ENCODE measurements at places on chromosomes 5 and 9. TPM values are rescaled to one million over a fixed set of nuclear protein-coding genes. Genes with fewer than 3 reads are reported as not detected.

Gene PTGDS
- total RNA-seq: 45.4 TPM

Gene DAPK1
- total RNA-seq: 0.86 TPM

Gene HRCT1
- total RNA-seq: not detected

Gene GCNT4
- 1.6 TPM for total RNA-seq

Gene SLC6A3
- total RNA-seq: not detected

Gene ZDHHC11
- 5.8 TPM for total RNA-seq

Gene ZNF354B
- 10.6 TPM for total RNA-seq

Gene PLPP1
- total RNA-seq: 9.0 TPM

Gene RNF224
- total RNA-seq: not detected

DNA sequence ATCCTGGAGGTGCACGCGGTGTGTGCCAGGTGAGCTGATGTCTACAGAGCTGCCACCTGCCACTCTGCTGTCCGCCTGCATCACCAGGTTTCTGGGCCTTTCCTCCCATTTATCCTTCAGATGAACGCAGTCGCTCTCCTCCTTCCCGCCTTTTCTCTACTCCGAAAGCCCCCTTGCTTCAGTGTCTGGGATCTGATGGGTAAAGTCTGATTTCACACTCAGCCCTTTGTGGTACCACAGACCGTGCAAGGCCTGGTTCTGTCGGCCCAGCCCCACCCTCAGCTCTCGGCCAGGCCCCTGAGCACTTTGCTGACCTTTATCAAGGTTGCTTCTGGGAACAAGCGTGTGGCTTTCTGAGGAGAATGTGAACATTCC is 32.5 kb downstream of the GLT6D1 start:
- no peak for DNase-seq

DNA sequence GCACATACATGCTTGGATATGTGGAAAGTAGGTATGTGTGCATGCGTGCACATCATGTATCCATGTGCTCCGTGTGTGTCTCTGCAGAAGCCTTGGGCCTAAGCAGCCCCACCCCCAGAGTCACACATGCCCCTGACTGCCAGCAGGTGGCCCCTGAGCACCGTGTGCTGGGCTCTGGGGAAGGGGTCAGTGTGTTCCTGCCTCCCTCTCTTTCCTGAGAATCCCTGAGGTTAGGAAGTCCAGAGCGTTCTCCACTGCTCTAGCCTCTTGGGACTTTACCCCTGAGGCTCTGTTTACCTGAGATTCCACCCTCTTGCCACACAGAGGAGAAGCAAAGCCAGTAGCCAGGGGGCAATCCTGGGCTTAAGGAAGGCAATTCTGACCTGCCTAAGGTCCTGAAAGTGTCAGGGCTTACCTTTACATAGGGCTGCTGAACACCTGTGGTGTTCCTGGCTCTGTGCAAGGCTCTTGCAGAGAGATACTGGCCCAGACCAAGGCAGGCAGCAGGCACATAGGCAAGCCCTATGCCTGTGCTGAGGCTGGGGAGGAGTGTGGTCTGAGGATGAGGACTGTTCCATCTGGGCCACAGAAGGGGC is 207.3 kb downstream of the TMEM38B start:
- DNase-seq: no peak

DNA sequence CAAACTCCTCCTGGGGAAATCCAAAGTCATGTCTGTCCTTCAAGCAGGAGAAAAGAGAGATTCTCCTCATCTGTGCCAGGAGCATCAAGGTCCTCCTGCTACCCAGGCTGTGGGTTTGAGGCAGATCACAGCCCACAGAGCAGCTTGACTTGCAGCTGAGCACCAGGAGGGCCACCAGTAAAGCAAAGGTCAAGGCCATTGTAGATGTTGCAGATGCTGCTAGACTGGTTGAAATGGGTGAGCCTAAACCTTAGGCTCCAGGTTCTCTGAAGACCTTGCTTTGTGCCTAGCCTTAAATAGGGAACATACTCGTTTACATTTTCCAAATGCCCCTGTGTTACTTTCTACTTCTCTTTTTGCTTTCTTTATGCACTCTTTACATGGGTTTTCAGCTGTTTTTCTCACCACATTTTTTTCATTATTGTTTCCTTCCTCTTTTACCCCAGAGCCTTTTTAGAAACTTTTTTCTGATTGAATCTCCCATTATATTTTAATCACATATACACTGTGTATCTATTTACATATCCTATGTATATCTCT is at the start of gene IFNA2:
Gene IFNA2, minus strand, starts transcription at position 268 of the 540 bp plus-strand sequence. Its CDS starts 69 bp downstream, at position 199.
- no peak for DNase-seq

GRCh38 chr5:95733107-95733665 is 2.0 kb downstream of the RHOBTB3 start:
- no peak for DNase-seq

DNA sequence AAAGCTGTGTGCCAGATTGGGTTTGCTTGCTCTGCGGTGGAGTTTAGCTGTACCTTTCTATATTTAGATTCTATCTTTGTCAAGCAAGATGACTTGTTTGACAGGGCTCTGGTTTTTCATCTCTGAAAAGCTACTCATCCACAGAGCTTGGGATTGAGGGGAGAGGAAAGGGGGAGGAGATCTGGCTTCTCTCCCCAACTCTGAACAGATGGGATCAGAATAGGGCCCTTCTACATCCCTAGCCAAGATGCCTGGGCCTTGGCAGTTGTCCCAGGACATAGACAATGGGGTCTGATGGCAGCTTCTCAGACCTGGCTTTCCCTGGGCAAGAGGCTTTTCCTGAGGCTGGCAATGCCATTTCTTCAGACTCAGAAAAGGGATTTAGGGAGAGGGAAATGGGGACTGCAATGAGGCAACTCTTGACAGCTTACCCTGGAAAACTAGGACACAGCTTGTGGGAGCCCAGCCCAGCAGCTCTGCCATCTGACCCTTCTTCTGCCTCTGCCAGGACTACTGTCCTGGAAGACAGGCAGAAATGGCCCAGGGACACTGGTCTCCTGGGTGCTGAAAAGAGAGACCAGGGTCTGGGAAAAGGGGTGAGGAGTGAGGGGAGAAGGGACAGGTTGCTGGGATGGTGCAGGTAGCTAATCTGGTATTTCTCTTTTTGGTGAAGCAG is 50.2 kb upstream of the ASTN2 start:
- DNase-seq: no peak

GRCh38 chr5:68641211-68641610 is 425.7 kb downstream of the PIK3R1 start:
- no peak for DNase-seq

DNA sequence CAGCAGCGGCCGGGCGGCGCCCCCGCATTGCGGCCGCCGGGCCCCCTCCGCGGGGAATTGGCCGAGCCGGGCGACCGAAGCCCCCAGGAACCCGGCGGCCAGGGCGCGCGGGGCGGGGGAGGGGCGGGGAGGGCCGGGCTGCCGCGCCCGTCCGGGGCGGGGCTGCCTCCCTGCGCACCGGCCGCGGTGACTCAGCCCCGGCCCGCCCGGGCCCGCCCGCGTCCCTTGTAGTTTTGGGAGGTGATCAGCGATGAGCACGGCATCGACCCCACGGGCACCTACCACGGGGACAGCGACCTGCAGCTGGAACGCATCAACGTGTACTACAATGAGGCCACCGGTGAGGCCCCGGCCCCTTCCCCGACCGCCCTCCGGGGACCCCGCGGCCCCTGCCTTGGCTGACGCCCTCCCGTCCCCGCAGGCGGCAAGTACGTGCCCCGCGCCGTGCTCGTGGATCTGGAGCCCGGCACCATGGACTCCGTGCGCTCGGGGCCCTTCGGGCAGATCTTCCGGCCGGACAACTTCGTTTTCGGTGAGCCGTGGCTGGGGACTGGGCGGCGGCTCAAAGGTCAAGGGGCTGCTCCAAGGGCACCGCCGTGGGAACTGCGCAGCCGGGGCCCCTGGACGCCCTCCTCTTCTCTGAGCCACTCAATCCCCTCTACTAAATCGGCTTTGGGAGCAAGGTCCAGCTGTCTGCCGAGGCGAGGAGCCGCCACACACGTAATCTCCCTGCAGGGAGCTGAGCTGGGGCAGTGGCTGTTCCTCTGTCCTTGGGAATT is 592 bp downstream of the TUBB4B start:
- DNase-seq: peak; percentile 75

GRCh38 chr5:120895660-120896059 is 431.6 kb downstream of the PRR16 start:
- DNase-seq: no peak

GRCh38 chr9:95297760-95298159 is 19.7 kb downstream of the FANCC start:
- no peak for DNase-seq

DNA sequence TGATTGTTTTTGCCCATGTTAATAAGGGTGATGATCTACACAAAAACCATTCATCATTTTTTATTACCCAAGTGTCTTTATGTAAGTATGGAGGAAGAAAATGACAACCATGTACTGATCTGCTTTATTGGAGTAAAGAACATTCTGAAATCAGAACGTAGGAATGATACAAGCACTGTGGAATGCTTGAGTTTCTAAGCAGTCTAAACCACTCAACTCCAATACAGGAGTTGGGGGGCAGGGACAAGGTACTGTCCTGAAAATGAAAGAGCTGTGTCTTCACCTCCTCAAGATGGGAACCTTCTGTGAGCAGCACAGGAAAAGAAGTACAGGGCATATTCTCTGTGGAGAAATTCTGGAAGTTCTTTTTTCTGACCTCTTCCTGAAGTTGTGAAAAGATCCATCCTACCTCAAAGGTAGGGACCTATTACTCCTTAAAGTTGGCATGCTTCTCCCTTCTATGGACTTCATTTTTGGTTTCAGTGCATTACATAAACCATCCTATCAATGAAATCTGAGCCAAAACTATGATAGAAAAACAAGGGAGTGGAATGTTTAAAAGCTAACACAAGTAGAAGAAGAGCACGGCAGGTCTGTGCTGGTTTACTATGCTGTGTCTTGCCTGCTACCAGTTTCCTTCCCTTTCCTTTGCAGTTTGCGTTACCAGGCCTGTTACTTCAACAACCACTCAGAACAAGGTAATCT is 202.6 kb downstream of the SEMA5A start:
- DNase-seq: no peak

DNA sequence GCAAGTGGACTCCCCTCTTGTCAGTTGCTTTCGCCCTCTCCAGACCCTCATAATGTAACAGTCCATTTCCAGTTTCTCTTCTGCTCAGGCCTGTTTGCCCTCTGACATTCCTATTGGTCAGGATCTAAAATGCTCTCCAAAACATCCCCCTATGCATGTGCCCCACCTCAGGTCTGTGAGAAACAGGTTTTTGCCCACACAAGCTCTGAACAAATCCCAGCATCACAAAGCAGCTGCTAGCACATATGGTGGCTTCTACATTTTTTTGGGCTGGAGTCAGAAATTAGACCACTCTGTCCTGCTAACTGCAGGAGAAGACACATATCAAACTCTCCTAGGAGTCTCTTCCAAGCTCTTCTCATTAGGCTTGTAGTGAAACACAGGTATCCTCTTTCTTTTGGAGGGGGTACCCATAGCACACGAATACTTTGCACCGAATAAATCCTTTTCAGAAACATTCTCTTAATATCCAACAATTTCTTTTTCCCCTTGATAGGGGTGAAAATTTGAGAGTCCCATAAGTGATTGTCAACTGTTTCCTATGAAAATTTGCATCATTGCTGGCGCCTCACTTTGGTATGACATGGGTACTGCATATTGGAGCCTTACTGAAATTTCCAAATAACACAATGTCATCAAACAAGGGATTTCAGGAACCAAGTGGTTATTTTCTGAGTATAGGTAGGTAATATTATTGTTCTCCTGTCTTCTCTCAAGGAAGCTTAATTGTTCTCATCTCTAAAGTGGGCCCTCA is 19.3 kb upstream of the HSPA9 start:
- DNase-seq: no peak
